ENCODE measurements at places on chromosomes 2 and 18.

- DNase-seq, result no peak
These were observed 5.6 kb downstream of the ESPNL start for GRCh38 chr2:238105506-238106338.

DNA sequence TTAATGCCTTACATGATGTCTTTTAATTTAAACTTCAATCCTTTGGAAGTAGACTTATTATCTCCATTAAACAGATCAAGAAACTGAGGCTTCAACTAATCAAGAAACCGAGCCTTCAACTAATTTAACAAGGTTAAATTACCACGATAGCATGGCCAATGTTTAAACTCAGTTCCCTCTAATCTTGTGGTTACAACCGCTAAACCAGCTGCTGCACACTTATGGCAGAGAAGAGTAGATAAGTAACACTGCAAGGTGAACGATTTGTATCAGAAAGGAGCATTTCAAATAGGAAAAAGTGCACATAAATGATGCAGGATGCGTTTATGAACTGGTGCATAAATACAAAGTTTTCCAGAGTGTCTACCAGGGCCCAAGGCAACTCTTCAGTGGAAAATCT is 144.6 kb upstream of the CAVIN2 start:
- DNase-seq, result no peak

GRCh38 chr2:164458792-164459191 is 162.5 kb downstream of the GRB14 start:
- no peak for DNase-seq

- DNase-seq, result no peak
These were observed 1.5 kb upstream of the SULT1C2 start for GRCh38 chr2:108287169-108287568.

DNA sequence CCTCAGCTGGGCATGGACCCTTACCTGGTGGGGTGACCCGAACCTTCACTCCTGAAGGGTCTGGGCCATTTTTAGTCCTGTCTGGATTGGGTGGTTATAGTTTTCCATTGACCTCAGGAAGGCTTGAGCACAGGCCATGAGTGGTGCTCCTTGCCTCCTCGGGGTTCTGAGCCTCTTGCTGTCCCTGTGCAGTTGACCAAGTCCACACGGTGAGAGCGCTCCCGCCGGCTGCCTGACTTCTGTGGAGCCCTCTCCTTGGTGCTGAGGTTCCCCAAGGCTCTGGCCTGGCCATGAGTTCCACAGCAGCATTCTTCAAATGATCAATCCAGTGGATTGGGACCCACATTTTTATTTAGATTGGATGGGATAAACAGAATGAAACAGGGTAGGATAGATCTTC is 159.5 kb downstream of the SEPTIN10 start:
- no peak for DNase-seq

- no peak for DNase-seq
These were observed 126.3 kb downstream of the SEPTIN10 start for GRCh38 chr2:109487536-109487869.

GRCh38 chr2:231490801-231491200 is 26.5 kb upstream of the NCL start:
- no peak for DNase-seq

- no peak for DNase-seq
These were observed 1.6 kb downstream of the PRKAG3 start for GRCh38 chr2:218829868-218830451.

DNA sequence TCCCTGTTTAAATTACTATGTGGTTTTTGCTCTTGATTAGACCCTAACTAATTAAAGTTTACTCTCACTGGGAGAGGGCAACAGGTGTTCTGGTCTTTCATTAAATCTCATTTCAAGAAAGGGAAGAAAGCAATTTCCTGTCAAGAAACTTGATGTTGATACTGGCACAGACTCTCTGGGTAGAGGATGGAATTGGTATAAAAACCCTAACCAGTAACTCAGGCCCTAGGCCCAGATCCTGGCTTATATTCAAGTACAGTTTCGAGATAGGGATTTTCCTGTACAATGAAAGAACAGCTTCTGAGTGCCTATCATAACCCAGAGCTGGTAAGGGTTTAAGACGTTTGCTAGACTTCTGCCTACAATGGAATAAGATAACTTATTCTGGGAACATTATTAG is 61.6 kb upstream of the ACYP2 start:
- DNase-seq, result no peak

- DNase-seq, result peak; percentile 51
These were observed at the start of gene SESTD1 for GRCh38 chr2:179264368-179265081. Gene SESTD1, minus strand, starts transcription at chr2:179264832. Its CDS starts 72,991 bp downstream, at chr2:179191841.

GRCh38 chr2:1546023-1546591 is 132.8 kb downstream of the TPO start:
- no peak for DNase-seq

GRCh38 chr2:62467100-62467474 is 38.9 kb downstream of the TMEM17 start:
- no peak for DNase-seq

DNA sequence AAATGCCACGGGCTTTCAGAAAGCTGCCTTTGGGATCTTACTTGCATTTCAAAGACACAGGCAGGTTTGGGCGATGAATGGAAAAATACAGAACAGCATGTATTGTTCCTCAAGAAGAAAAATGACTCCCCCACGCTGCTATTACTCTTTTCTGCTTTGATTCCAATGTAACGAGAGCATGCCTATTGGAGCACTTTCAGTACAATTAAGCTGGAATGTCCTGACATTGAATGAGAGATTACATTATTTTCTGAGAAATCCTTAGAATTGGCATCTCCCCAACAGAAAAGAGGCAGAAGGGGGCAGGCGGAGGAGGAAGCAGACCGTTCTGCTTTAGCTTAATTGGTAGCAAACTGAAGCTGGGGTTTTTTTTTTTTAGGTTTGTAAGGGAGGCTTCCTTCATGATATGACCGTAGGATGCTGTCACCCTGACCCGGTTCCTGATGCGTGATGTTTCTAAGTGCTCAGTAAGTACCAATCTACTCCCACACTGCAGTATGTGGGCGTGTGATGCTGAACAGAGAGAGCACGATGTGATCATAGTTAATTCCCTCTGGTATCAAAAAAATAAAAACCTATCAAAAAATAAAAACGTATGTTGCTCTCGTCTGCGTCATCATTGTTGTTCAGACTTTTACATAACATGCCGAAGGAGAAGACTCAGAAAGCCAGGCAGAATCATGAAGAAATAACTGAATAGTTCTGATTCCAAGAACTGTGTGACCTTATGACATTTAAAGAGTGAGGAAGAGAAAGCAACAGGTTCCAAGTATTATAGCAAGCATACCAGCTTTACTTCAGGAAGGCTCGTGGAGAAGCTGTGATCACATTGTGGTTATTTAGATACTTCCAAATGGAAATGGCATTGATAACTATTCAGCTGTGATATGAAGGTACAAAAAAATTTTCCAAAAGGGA is 40.5 kb downstream of the LONRF2 start:
- no peak for DNase-seq

GRCh38 chr2:110867078-110867477 is 134.7 kb downstream of the ACOXL start:
- DNase-seq, result no peak

DNA sequence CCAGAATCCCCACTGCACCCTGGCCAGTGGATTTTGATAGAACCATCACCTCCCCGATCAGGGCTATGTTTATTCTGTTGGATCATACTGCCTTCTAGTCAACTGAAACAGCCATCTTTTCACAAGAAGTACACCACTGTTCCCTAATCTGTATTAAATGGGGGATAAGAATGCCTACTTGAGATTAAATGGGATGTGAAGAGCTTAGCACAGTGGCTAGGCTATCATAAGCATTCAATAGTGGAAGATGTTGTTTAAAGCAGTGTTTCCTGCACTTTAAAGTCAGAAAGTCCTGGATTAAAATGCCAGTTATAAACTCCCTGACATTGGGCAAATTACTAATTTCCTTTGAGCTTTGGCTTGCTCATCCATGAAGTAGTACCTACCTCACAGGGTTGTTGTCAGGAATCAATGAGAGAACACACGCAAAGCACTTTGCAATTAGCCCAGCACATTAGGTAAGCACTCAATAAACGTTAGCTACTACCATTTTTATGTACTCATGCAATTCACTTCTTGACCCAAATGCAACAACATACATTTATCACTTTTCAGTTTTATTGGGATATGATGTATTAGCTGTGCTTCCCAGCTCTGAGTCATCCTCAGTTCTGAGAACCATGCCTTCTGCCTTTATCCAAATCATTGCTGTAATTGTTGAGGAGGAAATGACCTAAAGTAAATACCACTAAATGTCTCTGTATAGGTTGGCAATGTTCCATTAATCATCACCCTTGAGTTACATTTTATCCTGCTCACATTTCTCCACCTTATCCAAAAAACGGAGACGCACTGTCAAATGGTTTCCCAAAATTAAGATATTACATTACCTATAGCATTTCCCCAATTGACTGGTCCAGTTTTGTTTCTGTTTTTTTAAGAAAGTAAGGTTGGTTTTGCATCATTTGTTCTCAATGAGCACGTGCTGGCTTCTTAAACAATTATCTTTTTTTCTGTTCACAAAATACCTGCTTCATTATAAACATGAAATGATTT is 2.1 kb downstream of the TMEM247 start:
- DNase-seq, result no peak

DNA sequence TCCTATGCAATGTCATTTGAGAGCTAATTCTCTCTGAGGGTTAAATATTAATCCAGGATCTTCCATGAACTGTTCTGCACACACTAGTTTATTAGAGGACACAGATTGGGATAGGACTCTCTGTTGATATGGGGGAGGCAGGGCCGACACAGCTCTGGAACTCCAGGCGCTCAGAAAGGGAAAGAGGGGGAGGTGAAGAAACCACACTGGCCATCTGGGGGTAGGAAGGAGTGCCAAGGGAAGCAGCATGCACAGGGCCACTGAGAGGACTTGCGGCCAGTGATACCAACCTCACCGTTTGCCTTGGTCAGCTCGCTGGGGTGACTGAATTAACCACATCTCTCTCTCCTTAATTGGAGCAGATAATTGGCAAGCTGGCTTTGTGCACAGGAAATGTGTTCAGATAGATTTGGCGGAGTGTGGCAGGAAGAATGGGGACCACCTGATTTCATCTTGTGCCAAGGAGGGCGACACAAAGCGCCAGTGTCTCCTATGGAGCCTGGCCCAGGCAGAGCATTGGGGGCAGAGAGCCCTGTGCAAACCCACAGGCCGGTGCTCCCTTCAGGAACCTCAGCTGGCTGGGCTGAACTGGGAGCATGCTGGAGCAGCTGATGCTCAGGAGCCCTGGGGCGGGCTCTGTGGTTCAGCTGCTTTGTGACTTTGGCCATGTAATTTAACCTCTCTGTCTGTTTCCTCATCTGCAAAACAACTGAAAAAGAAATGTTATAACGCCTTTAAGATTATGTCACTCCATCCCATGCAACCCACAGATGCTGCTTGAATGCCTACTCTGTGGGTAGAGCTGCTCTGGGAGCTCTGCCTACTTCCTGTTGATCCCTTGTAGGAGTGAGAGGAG is 114.7 kb upstream of the STON1 start:
- DNase-seq, result no peak

- DNase-seq, result no peak
These were observed 7.4 kb upstream of the ANKRD62 start for GRCh38 chr18:12086249-12086648.

- DNase-seq, result no peak
These were observed 35.4 kb downstream of the ANKRD29 start for GRCh38 chr18:23627321-23627720.

GRCh38 chr2:102599486-102599885 is 19.9 kb upstream of the SLC9A2 start:
- no peak for DNase-seq

DNA sequence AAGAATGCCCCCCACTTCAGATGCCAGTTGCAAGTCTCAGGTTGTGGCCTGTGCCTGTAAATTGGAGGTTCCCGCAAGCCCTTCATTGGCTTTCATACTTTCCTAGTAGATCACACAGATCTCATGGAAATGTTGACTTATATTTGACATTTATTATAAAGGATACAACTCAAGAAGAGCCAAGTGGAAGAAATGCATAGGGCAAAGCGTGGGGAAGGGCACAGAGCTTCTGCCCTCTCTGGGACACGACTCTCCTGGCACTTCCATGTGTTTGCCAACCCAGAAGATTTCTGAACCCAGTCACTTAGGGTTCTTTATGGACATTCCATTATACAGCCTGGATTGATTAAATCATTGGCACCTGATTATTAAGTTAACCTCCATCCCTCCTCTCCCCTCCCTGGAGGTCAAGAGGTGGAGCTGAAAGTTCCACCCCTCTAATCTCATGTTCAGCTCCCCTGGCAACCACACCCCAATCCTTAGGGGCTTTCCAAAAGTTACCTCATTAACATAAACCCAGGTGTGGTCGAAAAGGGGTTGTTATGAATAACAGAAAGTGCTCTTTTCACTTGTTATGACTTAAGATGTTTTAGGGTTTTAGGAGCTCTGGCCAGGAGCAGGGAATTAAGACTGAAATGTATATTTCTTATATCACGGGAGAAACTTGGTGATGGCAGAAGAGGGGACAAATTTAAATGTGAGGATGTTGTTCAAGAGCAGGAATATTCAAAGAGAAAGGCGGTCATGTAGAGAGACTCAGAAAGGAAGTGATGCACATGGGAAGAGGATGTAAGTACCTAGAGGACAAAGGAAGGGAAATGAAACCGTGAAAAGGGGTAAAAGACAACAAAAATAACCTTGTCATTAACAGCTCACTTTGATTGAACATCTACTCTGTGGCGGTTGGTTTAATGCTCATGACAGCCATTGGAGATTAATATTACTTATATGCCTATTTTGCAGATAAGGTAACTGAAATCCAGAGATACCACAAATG is 31.8 kb downstream of the SP100 start:
- DNase-seq, result no peak

- DNase-seq, result no peak
These were observed 47.1 kb upstream of the IGFBP5 start for GRCh38 chr2:216742411-216742810.

DNA sequence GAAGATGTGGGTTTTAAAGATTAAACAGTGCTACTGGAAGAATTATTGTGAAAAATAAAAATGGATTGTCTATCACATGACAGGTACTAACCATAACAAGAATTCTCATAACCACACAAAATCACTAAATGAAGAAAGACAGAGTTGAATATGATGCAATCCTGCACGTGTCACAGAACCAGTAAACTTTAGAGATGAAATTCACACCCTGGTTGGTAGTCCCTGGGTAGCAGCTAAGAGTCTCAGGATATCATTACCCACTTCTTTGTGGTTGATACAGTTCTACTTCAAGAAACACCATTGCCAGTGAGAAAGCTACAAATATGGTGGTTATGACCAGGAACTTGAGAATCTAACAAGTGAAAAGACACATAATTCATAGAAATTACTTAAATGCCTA is 450.2 kb downstream of the ERBB4 start:
- DNase-seq, result no peak
